Activated CD4-positive, alpha-beta T cell treated with anti-CD3 and anti-CD28 coated beads, Interleukin-2, amount 10 ng/mL, durations not matched to agents 7 days and 5 days (primary cell): ENCODE measurements at places on chromosomes 5 and 9.

GRCh38 chr5:68822796-68823195 lies 271.0 kb upstream of the SLC30A5 start:
- DNase-seq = no peak

DNA sequence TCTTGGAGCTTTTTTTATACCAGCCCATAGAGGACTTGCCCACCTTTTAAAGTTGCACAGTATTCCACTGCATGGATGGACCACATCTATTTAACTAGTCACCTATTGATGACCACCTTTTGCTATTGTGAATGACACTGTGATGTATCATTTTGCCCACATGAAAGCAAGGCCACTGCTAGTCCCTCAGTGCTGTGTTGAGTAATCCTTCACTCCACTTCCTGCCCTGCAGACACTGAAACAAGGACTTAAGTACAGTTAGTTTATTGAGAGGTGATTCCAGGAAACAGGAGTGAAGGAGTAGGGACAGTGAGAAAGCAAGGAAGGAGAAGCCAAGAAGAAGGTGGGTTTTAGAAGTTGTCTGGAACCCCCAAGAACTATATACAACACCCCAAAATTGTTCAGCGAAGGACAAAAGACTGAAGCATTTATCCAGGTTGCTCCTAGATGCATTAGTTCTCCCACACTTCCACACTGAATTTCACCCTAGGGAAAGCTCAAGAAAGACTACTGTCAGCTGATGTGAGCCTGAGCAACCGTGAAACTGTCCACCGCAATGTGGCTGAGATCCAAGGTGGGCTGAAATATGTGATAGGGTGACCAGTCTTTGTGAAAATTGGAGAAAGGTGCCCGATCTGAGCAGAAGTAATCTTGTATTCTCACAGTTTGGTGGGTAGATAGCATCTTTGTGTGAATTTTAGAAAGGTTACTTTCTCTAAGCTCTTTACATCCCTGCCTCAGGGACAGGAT lies 45.2 kb upstream of the ANKRD31 start:
- no peak for DNase-seq

DNA sequence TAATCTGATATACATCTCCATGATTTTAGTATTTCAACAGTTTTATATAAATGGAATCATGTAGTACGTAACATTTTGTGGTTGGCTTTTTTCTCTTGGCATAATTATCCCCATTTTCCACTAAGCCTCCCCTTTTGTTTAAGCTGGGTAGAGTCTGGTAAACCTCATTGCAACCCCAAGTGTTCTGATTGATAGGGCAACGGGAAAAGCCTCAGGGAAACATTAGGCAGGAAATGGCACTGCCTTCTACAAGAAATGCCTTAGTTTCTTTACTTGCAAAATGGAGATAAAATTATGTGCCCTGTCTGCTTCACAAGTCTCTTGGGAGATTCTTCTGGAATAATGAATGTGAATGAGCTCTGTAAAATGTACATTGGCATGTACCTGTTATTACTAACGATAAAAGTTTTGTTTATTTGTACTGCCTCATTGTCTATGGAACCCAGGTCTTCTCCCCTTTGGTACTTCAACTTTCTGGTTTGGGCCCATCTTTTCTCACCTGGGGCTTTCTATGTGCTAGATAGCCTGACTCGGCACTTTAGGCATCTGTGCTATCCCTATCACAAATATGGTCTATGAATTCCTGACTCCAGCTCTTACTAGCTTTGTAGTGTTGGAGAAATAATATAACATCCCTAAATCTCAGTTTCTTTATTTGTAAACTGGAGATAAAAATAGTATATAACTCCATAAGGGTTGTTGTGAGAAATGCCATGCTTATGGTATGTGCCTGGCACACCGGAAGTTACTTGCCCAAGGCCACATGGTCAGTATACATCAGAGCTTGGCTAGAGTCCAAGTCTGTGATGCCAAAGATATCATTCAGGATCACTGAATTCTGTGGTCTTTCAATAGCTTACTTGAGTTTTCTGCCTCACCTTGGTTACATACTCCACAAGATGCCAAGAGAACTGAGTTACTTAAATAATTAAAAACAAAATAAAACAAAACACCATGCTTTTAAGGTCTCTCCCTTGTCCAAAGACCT lies 48.2 kb upstream of the ZNF169 start:
- no peak for DNase-seq

GRCh38 chr9:135586601-135587109 lies 25.1 kb downstream of the PAEP start:
- DNase-seq = no peak

- DNase-seq = no peak
These were observed 24.2 kb downstream of the GALNT12 start for GRCh38 chr9:98831696-98832095.

DNA sequence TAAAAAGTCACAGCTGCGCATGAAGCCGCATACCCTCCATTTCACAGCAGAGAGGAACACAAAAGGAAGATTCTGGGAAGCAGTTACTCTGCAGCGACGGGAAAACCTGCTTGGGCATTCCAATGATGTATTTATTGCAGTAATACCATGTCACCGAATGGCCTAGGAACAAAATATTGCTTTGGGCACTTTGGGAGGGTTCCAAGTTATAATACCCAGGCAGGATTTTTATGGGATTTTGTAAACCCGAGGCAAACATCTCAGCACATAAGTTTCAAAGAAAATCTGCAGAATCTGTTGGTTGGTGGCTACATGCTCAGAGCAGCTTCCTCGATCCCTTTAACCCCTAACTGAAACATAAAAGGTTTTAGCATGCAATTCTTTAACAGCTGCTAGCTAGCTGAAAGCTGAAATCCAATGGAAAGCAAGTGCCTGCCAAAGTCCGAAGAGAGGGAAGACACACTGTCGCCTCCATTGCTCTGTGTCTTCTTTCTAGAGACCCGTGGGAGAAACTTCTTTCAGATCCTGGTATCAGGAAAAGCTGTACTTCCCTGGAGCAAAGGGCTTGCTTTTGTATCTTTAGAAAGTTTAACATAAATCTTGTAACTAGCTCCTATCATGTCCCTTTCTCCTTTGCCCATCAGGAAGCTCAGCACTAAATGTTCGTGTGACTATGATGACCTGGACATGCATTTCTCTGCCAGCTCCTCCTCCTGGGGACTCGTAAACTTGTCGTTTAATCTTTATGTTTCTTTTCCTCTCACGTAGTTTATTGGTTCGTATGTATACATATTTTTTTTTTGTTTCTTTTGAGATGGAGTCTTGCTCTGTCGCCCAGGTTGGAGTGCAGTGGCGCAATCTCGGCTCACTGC lies 195.0 kb downstream of the MAPKAP1 start:
- DNase-seq = no peak

DNA sequence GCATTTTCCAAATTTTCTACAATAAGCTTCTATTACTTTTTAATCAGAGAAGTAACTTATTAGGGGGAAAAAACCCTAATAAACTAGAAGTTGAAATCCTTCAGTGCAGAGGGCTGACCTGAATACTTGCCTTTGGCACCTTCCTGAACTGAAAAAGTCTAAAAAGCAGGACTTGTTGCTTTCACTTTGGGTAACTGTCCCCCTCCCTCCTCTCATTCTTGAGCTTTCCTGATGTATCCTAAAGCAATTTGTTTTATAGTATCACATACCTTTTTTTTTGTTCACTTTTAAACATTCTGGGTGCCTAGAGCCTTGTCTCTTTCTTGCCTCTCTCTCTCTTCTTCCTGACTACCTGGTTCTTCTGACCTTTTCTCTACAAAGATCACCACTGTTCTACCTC lies 64.0 kb upstream of the ERBIN start:
- no peak for DNase-seq

- no peak for DNase-seq
These were observed 37.1 kb upstream of the NR3C1 start for GRCh38 chr5:143440448-143441115.

GRCh38 chr5:124025306-124025845 lies 513.4 kb downstream of the CSNK1G3 start:
- DNase-seq = no peak

- DNase-seq = no peak
These were observed 41.8 kb downstream of the MUSK start for GRCh38 chr9:110710420-110710819.

DNA sequence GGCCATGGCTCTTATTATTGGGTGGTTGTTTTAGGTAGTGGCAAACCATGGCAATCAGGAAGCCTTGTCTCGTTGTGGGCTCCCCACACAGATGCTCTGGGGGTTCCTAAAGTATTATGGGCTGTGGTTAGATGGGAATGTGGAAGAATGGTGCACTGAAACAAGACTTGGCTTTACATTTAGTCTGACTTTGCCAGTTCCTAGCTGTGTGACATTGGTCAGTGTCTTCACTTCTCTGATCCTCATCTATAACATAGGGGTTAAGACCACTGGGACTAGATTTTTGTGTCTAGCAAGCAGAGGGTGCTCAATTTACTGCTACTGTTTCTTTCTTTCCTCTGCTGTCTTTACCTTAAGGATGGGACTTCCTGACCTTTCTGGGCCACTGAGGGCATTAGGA lies 149.5 kb downstream of the HSPA4 start:
- no peak for DNase-seq

GRCh38 chr5:177358370-177358819 lies 671 bp downstream of the RGS14 start:
- DNase-seq = no peak

GRCh38 chr9:129880654-129881546 lies 45.6 kb downstream of the USP20 start:
- no peak for DNase-seq

- DNase-seq = no peak
These were observed 149.8 kb upstream of the CDKN2B start for GRCh38 chr9:22158927-22159346.

DNA sequence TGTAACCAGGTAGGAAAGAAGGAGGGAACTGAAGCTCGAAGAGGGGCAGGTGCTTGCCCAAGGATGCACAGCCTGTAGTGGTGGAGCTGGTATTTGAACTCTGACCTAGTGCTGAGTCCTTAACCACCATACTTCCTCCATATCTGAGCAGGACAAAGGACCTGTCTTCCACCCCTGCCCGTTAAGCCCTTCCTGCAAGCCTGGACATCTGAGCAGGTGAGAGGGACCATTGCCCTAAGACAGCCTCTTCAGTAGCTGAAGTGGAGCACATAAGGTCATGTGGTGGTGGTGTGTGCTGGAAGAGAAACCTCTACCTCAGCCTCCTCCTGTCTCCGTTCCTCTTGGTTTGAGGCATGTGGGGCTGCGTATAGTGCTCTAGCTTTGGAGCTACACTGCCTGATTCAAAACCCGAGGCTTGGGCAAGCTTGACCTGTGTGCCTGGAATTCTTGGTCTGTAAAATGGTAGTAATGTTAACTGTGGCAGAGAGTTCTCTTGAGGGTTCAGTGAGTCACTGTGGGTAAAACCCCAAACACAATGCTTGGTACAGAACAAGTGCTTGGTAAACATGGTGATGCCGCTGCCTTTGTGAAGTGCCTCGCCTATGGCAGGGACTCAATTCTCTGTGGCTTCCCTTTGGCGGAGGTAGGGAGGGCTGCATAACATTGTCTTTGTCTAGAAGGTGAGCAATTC lies 7.4 kb downstream of the GALNT10 start:
- peak; percentile 78 for DNase-seq

- no peak for DNase-seq
These were observed 577.2 kb downstream of the MTRR start for GRCh38 chr5:8446179-8446578.

- DNase-seq = no peak
These were observed 14.3 kb upstream of the RNF130 start for GRCh38 chr5:180085837-180086236.

GRCh38 chr5:91038180-91038808 lies 344.8 kb downstream of the ARRDC3 start:
- DNase-seq = no peak

DNA sequence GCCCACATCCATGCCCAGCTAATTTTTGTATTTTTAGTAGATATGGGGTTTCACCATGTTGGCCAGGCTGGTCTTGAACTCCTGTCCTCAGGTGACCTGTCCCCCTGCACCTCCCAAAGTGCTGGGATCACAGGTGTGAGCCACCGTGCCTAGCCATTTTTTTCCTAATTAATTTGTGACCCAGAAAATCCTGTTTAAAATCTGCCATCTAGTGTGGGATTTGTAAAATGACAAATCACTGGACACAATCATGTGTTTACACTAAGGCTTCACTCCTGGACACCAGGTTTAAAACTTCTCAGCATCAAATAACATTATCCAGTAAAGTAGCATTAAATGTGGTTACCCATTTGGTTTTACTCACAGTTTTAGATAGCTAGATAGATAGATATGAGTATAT lies 18.6 kb upstream of the KDM4C start:
- DNase-seq = no peak

GRCh38 chr9:129777769-129778130 lies 24.9 kb upstream of the PTGES start:
- no peak for DNase-seq

- DNase-seq = no peak
These were observed 147.1 kb downstream of the ENTREP1 start for GRCh38 chr9:69472101-69472620.

- DNase-seq = no peak
These were observed 67.7 kb downstream of the ABCA1 start for GRCh38 chr9:104860263-104860662.

DNA sequence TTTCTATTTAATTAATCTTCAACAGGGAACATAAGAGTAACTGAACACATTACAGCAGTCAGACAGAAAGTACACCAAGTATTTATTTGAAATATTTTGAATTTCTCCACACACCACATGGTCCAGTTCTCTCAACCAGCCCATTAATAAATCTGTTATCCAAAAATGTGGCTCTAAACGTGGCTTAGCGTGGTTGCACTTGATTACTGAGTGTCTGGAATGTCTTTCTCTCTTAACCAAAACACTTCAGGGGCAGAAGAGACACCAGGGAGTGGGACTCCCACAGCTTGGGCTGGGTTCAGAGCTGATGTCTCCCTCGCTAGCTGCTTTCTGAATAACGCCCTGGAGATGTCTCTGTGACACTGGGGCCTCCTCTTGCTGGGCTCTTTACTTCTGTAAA lies 52.6 kb upstream of the FANCC start:
- DNase-seq = no peak

DNA sequence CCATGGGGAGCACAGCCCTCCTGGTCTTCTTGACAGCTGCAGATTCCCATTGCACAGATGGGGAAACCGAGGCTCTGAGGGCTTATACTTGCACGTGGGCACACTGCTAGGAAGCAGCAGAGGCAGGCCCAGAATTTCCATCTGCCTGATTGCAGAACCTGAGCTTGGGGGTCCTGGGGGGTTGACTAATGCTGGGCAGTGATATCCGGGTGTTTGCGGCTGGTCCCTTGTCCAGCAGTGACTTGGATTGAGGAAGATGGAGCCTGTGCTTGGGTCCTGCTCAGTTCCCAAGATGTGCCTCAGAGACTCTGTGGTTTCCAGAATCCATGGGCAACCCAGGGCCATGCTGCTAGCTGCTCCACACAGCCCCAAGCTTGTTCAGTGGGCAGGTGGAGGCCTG lies 91.2 kb downstream of the PHF2 start:
- no peak for DNase-seq

DNA sequence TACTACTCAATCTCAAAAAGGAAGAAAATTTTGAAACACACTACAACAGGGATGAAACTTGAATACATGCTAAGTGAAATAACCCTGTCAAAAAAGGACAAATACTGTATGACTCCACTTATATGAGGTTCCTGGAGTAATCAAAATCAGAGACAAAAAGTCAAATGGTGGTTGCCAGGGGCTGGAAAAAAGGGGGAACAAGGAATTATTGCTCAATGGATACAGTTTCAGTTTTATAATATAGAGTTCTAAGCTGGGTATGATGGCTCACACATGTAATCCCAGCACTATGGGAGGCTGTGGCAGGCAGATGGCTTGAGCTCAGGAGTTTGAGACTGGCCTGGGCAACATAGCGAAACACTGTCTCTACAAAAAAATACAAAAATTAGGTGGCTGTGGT lies 29.0 kb downstream of the ETF1 start:
- no peak for DNase-seq
